ENCODE measurements at places on chromosomes 16 and 17.

DNA sequence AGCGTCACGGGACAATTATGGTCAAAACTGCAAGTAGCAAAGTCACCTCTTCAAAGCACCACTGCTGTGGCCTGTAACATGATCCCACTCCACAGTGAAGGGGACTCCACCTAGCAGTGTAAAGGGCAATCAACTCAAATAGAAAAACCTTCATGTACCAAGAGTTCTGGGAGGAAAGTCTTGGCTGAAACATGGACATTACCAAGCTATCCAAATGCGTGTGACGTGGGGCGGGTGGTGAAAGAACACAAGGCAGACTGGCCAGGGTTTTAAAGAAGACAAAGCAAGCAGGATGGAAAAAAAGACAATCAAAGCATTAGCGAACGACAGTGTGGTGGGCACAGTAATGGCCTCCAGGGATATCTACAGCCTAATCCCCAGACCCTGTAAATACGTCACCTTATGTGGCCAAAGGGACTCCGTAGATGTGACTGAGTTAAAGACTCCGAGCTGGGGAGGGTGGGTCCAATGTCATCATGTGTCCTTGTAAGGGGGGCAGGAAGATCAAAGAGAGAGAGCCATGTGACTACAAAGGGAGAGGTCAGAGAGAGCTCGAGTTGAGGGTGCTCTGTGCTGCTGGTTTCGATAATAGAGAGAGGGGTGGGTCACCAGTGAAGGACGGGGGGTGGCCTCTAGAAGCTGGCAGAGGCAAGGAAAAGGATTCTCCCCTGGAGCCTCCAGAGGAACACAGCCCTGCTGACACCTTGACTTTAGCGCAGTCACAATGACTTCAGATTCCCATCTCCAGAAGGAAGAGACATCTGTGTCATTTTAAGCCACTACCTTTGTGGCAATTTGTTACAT, 6.0 kb downstream of the HSDL1 start:
- DNase-seq: no peak

- DNase-seq: no peak
These were observed 76.7 kb downstream of the HLF start for GRCh38 chr17:55341432-55341831.

DNA sequence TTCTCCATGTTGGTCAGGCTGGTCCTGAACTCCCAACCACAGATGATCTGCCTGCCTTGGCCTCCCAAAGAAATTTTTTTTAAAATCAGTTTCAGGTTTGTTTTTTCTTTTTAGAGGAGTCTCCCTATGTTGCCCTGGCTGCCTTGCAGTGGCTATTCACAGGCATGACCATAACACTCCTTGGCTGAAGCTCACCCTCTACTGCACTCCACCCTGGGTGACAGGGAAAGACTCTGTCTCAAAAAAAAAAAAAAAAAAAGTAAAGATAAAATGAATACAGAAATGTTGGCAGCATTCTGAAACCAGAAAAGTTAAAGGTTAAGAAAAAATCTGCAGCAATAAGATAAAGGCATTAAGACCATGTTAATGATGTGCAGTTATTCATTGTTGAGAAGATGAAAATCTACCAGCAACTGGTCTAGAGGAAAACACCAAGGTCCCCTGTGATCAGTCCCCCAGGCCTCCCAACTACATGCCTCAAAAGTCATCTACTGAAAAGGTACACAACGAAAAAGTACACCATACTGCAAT, 15.1 kb downstream of the YWHAE start:
- DNase-seq: no peak

- DNase-seq: no peak
These were observed 11.9 kb downstream of the EPN2 start for GRCh38 chr17:19248928-19249574.

- DNase-seq: peak; percentile 6
These were observed 477.6 kb downstream of the XYLT1 start for GRCh38 chr16:16992975-16993765.

DNA sequence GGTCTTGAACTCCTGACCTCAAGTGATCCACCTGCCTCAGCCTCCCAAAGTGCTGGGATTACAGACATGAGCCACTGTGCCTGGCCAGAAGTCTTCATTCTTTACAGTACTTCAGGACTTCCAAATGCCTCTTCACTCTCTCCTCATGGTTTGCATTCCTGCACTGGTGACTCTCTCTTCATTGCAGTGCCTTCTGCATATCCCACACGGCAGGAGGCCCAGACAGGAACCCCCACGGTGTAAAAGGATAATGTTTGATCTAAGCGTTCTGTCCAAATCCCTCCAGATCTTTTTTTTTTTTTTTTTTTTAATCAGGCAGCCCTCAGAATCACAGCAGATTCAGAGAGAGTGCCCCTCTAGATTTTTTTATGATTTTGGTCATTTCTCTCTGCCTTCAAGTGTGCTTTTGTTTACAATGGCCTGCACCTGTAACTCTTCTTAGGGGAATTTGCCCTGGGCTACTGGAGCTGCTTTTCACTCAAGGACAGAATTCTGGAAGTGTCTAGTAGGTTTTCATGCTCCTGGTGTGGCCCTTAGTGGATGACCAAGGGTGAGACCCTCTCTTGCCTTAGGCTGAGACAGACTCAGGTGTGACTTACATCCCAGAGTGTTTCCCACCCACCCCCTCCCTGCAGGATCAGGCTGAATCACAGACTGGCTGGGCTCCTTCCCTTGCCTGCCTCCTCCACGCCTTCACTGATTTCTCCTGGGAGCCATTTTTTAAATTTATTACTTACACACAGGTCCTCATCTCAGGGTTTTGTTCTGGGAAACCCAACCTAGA, 19.8 kb upstream of the NF1 start:
- no peak for DNase-seq
